ENCODE measurements at places on chromosomes 4 and X.

DNA sequence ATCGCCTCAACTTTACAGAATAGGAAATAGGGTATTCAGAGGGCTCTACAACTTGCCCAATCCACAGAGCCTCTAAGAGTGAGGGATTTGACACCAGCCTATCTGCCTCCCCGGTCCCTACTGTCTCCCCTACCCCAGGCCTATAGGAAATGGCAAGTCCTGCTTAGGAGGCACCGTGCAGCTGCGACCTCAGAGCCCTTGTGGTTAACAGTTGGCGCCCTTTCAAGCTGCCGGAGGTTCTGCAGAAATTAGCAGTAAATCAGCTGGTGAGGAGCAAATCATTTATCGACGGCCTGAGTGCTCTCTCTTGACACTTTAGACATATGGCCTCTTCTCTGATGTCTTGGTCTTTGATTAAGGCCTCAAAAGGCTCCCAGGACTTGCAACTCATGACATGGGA lies 96.9 kb downstream of the CLNK start:
- peak; percentile 93 for DNase-seq

DNA sequence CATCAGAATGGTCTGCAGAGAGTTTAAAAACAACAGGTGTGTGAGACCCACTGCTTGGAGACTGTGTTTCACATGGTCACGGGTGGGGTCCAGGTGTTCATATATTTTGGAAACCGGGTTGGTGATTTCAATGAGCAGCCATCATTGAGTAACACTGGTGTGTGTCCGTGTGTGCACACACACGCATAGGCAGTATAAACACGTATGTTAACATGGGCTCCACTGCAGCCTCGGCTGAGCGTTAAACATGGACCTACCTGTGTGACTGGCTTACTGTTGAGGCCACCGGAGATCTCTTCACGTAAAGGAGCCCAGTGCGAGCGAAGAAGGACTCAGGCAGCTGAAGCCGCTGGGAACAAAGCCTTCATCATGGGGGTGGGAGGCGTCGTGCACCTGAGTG lies 56.9 kb upstream of the TLR3 start:
- no peak for DNase-seq

DNA sequence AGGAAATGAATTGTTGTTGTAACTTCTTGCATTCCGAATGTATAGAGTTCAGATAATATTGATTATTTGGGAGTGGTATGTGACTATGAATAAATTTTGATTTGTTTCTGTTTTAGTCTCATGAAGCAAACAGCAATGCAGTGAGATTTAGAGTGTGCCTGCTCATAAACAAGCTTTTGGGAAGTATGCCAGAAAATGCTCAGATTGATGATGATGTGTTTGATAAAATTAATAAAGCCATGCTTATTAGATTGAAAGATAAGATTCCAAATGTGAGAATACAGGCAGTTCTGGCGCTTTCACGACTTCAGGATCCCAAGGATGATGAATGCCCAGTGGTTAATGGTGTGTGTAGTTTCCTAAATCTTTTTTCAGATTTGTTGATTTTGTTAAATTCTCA lies 2.0 kb downstream of the NCAPG start:
- no peak for DNase-seq

- no peak for DNase-seq
These were observed 21.3 kb downstream of the ALPK1 start for GRCh38 chr4:112318239-112319142.

GRCh38 chr4:107736924-107737448 lies 17.0 kb upstream of the PAPSS1 start:
- no peak for DNase-seq

DNA sequence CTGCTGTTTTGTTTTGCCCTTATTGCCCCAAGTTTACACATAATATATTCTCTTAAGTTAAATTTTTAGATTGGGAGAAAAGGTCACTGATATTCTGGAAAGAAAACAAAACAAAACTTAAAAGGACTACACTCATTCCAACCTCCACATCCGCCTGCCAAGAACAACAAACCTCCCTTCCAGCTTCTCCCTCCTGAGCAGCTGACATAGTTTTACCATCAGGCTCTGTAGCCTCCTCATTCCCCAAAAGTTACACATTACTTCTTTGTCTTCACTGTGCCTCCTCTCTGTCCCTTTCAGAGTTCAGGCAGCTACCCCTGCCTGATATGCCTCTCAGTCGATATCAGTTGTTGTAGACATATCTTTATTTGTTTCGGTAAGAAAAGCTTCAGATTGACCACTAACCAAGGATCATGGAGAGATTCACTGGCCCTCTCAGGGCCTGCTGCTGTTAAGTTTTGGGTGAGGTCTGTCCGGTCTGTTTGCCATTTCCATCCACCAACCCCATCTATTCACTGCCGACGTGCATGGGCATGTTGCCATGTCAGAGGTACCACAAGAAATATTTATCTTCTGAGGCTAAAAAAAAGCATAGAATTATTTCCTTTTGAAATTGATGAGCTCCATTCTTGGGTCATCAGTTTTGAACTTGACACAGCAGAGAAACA lies 164.1 kb downstream of the GASK1B start:
- DNase-seq = no peak

DNA sequence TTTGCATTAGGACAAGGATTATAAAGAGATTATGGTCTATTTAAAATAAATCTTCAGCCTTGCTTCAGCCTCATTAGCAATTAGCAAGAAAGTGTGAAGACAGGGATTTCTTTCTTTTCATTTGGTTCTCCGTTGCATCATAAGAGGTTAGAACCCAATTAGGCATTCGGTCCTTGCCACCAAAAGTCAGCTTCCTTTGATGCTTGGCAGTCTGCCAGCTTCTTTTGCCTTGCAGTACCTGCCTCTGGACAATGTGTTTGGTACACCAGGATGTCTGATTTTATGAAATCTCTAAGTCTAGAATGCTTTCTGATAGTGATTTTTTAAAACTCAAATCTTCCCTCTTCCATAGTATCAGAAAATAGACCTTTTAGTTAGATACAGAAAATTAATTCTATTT lies 12.4 kb downstream of the SMIM20 start:
- DNase-seq = no peak

GRCh38 chrX:123990169-123990568 lies 28.7 kb downstream of the STAG2 start:
- DNase-seq = no peak

DNA sequence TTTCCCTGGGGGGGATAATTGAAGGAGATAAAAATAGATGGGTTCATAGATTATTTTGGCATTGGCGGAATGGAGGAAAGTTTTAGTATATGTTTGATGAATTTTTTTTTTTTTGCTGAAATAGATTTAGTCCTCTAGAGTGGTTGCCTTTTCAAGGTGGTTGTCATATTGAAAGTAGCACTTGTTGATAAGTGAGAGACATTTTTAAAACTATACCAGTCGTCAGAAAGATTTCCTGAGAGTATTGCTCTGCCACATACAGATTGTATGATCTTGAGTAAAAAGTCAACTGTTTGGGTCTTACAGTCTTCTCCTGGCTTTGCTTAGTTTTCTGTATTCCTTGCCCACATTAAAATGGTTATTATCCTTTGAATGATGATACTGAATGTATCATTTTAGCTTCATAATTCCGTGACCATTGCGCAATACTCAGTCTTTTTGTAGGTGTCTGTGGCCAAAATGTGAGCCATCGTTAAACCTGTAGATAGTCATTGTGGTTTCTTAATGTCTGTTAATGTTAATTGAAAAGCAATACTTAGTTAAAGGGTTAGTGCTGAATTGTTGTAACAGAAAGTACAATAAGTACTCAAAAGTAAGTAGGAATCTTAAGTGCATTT lies 7.1 kb downstream of the SMARCAD1 start:
- DNase-seq = no peak

DNA sequence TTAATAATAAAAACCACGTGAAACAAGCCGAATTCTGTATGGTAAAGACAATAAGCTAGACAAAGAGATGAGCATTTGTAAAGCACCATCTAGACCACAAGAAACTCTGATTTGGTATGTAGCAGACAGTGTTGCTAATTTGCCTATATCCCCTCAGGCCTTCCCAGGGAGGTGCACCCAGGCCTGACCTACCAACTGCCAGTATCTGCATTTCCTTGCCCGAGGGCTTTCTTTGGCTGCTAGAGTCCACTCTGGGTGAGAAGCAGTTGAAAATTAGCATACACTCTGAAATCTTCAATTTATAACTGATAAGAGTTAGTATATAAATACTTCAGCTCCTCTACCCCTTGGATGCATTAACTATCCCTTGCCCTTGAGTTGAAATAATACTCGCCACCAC lies 37.4 kb upstream of the IL1RAPL1 start:
- DNase-seq = no peak

DNA sequence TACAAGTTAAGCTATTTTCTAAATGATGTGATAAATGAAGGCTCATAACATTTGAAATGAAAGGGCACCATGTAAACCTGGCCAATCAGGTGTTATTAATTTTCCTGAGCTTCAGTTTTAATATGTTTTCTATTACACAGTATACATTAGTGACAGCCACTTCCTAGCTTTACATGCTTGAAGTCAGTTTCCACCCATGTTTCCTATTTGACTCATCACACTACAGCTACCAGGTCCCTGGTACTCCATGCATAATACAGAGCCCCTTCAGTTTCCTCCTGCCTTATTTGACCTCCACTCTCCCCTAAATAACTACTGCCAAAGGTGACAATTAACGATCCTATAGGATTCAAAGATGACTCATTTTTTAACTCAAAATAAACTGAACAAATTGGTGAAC lies 18.3 kb downstream of the ZNF518B start:
- no peak for DNase-seq

- no peak for DNase-seq
These were observed 76.2 kb upstream of the PAQR3 start for GRCh38 chr4:79015411-79015810.

DNA sequence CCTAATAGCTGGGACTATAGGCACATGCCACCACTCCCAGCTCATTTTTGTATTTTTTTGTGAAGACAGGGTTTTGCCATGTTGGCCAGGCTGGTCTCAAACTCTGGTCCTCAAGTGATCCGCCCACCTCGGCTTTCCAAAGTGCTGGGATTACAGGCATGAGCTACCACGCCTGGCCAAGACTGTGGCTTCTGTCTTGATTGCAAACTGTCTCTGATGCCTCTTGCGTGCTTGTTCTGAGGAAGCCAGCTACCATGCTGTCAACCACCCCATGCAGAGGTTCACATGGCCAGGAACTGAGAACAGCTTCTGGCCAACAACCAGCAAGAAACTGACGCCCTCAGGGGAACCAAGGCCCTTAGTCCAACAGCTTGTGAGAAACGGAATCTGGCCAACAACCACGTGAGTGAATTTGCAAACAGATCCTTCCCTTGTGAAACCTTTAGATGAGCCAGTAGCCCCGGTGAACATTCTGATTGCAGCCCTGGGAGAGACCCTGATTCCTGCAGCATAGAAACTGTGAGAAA lies 71.2 kb downstream of the SUPT20HL2 start:
- no peak for DNase-seq

- DNase-seq = no peak
These were observed 89.0 kb upstream of the BMPR1B start for GRCh38 chr4:94668724-94669123.

DNA sequence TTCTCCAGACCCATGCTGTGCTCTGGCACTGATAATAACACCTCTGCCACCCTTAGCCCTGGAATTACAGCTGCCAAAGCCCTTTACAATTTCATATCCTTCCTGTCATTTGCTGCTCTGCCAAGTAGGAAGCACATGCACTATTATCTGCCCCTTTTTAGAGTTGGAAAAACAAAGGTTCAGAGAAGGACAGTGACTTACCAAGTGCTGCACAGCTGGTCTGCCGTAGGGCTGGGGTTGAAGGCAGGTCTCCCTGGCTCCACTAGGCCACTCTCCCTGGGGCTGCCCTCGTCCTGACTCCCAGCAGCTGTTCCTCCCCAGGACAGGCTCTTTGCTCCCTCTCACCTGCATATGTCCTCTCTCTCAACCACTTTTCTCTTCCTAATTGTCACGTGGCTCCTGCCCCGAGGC lies 73.4 kb downstream of the ANAPC4 start:
- no peak for DNase-seq

DNA sequence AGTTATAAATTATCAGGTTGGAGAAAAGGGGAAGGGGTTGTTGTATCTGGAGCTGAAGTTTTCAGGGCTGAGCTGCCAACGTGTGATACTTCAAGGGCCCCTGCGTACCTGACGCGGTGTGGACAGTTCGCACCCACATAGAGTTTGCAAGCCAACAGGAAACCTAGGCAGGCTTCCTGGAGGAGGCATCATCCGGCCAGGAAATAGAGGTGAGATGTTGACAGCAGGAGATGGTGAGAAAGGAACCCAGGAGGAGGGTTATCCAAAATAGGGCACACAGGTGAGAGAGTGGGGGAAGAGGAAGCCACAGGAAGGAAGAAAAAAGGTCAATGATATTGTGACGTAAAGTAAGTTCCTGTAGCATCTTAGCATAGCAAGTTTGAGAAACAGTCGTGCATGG lies 127.2 kb downstream of the DHRSX start:
- DNase-seq = no peak

DNA sequence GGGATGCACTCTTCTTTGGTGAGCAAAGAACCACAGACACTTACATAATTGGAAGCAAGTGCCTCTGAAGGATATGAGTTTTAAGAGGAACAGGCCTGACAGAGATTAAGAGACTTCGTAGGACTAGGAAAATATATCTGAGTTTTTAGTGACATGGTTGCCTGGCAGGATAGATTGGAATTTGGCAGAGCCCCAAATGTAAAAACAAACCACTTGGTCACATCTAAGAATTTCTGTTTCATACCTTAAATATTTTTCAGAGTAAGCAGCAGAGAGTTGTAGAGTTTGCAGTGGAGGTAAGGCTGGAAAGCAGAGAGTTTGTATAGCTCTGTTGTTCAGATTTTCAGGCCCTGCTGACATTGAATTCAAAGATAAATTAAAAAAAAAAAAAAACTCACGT lies 150.1 kb upstream of the MAGEB2 start:
- DNase-seq = no peak

DNA sequence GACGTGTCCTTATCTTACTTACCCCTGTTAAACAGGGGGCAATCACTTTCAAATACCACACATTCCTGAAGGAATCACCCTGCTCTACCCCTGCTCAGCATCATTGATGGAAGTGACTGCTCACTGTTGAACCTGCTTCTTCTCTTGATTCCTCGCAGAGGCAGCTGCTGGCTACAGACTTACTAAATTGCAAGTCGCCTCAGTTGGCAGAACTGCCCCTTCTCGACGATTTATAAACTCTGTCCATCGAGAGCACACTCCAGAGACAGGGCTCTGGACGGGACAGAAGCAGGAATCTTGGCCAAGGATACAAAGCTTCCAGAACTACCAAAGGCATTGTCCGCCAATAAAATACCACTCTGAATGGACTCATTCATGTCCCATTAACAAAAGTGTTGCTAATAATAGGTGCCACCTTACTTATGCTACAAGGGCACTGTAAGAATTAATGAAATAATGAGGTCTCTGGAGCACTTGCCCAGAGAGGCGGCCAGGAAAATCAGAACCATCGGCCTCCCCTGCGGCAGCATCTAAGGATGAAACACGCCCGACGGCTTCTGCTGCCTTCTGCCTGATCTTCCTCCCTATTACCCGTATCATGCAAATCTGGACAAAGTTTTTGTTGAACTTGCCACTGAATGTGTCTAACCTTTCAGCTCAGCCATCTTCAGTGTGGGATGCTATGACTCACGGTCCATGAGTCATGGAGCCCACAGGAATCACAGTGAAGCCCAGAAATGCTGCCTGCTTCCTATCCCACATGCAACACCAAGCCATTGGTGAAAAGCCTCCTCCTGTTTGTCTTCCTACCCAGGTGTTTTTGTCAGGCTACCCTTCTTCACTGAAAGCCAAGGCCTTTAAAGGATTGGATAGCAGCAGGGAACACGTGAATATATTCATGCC lies 164.9 kb downstream of the MAML3 start:
- DNase-seq = no peak

- no peak for DNase-seq
These were observed 92.5 kb upstream of the PAGE3 start for GRCh38 chrX:55357236-55357635.
